ENCODE measurements at places on chromosomes 6 and 20. TPM values are rescaled to one million over a fixed set of nuclear protein-coding genes. Genes with fewer than 3 reads are reported as not detected.

The CALHM4 gene
- total RNA-seq = not detected

The RUNX2 gene
- total RNA-seq = 29.5 TPM

The EBF4 gene
- total RNA-seq = 31.4 TPM

The MYT1 gene
- total RNA-seq = not detected

The ALDH8A1 gene
- 3.9 TPM for total RNA-seq

The TPX2 gene
- 102 TPM for total RNA-seq

The TOX2 gene
- total RNA-seq = 4.0 TPM

The HRH3 gene
- total RNA-seq = not detected

The DTD1 gene
- 49.8 TPM for total RNA-seq

The TEAD3 gene
- total RNA-seq = 0.25 TPM

The WFDC2 gene
- total RNA-seq = not detected

The POM121L2 gene
- total RNA-seq = not detected

The HLA-DOB gene
- total RNA-seq = 3.3 TPM

The SAMD10 gene
- total RNA-seq = 33.6 TPM

GRCh38 chr20:18754030-18754652 lies 59.4 kb upstream of the SCP2D1 start:
- no peak for DNase-seq

DNA sequence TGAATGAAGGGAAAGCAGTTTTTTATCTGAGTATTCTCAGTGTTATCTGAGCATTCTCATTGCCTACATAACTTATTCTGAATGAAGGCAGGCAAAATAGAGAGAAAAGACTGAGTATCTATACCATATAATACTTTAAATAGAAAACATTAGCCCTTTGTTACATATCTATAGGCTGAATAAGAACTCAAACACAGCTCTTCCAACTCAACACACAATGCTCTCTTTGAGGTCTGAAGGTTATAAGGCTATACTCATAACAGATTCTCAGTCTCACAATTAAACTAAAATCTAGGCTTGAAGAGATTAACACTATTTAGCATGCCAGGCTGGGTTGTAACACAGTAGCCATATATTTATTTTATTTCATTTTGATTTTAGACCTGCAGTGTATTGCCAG lies 56.9 kb downstream of the EYS start:
- no peak for DNase-seq

- DNase-seq = no peak
Measured at GRCh38 chr6:136435101-136435500, 115.1 kb downstream of the MAP7 start.

DNA sequence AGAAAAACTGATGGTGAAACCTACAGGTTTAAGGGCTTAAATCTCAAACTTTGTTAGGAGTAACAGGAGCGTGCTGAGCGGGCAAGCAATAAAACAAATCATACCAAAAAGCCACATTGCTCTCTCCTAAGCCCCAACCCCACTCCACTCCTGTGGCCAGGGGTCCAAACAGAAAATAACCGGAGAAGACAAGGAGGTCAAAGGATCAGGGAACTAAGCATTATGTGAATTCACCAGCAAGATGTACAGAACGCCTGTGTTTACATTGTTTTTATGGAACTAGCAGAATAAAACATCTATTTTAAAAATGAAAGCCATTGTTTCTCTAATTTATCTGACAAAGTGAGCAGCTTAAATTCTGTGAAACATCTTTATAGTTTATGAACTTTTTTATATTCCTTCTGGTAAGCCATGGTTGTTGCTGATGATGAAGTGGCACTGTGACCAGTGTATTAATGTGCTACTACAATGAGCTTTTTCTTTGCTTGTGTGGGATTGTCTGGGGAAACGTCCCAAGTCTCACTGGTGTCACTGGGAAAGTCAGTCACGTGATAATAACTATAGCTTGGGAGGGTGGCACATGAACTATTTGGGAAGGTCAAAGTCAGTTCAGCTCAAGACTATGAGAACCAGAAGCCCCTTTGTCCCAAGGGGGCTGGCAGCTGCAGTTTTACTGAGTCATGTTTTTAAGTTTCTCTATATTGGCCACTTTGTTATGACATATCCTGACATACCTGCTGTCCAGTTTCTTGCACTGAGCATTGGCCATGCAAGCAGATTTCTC lies 9.8 kb downstream of the FAM210B start:
- DNase-seq = no peak

GRCh38 chr6:51855310-51856082 lies 231.9 kb downstream of the PKHD1 start:
- no peak for DNase-seq

- no peak for DNase-seq
Measured at GRCh38 chr6:150604467-150604866, 4.8 kb downstream of the PLEKHG1 start.

GRCh38 chr6:35468980-35469750 lies 964 bp downstream of the RPL10A start:
- DNase-seq = no peak

DNA sequence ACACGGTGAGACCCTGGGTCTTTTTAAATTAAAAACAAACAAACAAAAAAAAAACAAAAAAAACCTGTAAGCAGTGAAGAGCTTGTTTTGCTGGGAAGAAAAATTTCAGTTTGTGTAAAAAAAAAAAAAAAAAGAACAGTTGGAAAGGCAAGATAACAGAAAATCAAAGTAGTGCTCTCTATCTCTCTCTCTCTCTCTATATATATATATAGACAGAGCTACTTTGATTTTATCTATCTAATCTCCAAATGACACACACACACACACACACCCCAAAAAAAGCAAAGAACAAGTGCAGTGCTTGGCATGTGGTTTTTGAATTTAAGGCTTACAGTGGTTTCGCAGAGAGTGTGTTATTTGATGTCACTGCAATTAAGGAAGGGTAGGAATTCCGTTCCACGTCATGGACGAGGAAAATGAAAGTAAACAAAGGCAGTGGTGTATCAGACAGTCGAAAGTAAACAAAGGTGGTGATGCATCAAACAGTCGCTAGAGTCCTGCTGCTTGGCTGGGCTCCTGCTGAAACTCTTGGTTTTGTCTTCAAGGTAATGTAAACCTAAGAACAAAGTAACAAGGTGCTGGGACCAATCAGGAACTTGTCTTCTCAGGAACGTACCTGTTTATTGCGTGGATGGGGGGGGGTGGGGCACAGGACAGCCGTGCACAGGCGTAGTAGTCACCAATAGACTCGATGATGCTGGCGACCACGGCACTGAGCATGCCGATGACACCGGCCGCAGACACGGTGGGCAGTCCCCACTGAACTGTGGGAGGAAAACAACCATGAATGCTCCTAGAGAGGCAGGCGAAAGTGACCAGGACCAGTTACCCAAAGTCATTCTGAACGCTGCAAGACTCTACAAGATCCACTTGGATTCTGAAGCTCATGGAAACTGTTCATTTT lies 131.8 kb downstream of the SLC23A2 start:
- DNase-seq = no peak

- no peak for DNase-seq
Measured at GRCh38 chr20:20713244-20713765, 861 bp upstream of the RALGAPA2 start.

DNA sequence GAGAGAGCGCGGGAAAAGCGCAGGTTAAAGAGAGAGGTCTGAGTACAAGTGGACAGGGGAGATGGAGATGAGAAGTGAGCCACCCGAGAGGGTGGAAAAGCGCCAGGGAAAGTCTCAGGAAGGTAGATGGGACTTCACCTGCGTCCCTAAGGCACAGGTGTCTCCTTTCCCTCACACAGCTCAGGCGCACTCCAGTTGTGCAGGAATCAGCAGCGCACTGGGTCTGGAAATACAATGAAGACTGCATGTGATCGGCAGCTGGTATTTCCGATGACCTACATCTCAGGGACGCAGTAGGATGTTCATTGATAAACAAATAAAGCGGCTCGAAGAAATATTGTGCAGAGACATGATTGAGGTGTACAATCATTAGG lies 432 bp upstream of the KHDRBS2 start:
- no peak for DNase-seq

DNA sequence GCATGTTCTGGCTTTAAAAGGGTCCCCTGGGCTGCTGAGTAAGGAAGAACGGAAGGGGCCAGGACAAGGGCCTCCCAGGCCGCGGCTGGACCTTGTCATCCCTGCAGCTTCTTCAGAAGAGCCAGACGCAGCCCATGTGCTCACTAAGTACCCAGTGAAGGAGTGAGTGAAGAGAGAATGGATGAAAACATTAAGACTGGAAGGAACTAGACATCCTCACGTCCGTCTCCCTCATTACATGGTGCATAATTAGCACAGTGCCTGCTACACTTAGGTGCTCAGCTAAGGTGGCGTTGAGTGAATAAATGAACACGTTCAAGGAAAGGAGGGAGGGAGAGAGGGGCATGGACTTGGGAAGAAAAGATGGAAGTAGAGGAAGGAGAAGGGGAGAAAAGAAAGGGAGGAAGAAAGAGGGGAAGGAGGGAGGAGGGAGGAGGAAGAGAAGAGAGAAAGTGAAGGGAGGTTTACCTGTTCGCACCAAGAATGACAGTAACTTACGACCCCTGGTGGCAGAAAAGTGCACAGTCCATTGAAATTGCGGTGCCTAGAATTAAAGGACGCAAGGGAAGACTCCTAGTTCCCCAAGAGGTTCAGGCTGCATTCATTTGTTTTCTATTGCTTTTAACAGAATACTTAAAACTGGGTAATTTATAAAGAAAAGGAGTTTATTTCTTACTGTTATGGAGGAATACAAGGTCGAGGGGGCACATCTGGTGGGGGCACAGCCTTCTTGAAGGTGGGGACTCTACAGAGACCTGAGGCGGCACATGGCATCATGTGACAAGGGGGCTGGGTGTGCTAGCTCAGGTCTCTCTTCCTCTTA lies 8.0 kb downstream of the TP53RK start:
- no peak for DNase-seq

- DNase-seq = no peak
Measured at GRCh38 chr20:48189181-48189580, 403.9 kb upstream of the SULF2 start.

DNA sequence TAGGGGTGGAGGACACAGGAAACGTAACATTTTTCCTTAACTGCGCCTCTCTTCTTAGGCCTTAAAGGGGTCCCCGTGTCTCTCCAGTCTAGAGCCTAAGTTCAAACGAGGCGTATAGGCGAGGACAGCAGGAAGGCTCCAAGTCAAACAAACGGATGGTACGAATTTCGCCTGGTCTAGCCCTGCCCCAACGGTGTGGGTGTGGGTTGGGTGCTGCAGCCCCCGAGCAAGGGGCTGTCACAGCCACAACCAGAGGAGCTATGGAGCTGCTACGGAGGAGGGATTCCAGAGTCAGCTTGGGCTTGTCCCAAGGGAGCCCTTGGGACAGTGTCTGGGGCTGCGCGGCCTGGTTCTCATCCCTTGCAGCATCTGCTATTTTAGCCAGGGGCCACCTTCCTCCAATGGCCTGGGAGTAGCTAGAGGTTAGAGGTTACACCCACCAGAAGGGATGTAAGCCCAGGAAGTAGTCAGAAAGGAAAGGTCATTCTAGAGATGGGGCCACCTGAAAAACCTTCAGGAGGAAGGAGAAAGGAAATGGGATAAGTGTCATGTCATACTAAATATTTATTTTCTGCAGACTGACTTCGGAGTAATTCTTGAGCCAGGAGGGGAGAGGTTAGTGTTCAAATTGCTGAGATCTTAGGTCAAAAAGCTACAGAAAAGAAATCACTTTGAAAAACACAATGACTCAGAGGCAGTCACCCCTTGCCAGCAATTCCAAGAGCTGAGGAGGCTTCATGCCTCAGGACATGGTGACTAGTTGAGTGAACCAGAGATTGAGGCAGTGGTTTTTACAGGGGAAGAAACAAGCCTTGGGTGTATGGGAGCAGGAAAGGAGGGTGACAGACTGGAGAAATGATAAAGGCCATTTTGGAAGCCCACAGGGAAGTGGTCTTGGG lies 21.7 kb downstream of the VPS52 start:
- DNase-seq = no peak

- DNase-seq = no peak
Measured at GRCh38 chr20:48146877-48147276, 361.6 kb upstream of the SULF2 start.

DNA sequence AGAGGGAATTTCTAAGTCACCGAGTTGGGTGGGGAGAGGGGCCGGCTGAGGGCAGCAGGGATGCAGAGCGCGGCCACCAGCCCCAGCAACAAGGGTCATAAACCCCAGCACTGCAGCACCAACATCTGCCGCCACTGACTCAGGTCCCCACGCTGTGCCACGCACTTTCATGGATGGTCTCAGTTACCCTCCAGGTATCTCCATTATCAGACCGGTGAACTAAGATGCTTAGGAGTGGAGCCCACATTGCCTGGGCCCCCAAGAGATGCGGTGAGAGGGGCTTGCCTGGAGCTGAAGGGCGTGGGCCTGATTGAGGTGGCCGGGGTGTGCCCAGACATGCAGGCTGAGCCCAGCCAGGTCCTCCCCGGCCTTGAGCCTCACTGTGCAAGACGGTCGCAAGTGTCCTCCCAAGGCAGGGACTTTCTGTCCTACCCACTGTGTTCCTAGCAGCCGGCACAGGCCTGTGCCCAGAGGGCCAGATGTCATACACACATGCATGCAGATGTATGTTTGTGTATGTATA lies 19.3 kb downstream of the RBM38 start:
- no peak for DNase-seq
